ENCODE measurements at places on chromosomes 2 and 18.

DNA sequence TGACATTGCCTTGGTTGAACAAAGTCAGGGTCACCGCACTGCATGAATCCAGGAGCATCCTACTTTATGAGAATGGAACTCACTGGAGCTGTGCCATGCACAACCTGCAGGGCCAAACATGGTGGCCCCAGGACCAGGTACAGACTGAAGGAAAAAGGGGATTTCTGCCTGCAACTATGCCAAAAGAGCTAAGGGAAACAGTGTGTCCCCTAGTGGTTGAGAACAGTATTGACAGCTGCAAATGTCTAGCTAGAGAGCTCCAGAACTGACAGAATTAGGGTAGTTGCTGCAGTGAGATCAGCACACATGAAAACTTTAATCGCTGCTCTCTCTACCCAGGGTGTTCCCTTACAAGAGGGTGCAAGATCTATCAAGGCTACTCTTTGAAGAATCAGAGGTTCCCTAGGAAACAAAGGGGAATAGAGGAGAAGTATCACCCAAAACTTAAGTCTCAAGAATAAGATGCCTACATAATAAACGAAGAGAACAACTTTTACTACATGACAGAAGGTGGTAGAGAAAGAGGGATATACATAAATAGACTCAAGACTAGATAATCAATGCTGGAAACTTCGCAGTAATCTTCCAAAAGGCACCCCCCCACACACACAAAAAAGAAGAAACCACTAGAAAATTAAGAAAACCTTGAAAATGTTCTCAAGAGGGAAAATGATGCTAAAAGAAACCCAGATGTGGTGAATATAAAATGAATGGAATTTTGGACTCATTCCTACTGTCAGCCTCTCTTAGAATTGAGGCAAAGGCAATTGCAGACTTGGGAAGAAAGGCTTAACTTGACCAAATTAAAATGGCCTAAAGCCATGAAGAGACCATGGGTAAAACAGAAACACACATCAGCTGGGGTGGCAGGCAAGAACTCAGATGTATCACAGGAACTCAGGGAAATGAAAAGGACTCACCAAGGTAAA is 43.6 kb upstream of the IHH start:
- DNase-seq: no peak

GRCh38 chr2:24816884-24817283 is 23.7 kb downstream of the CENPO start:
- no peak for DNase-seq

DNA sequence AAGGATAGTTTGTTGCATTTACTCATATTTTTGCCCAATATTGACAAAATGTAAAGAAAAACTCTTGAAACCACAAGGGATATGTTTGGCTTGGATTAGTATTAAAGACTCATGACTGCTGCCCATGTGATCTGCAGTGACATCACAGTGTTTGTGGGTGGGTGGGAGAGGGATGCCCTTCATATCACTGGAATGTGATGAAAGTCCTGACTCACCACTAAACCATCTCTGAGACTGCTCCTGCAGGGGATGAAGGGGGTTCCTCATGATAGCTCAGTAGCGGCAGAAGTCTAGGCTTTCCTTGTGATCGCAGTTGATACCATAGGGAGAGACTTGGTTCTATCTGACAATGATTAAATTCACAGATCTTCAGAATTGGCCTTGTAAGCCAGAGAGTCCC is 451.2 kb downstream of the CNTNAP5 start:
- DNase-seq: no peak

GRCh38 chr2:70261501-70261900 is 3.6 kb downstream of the PCYOX1 start:
- no peak for DNase-seq

DNA sequence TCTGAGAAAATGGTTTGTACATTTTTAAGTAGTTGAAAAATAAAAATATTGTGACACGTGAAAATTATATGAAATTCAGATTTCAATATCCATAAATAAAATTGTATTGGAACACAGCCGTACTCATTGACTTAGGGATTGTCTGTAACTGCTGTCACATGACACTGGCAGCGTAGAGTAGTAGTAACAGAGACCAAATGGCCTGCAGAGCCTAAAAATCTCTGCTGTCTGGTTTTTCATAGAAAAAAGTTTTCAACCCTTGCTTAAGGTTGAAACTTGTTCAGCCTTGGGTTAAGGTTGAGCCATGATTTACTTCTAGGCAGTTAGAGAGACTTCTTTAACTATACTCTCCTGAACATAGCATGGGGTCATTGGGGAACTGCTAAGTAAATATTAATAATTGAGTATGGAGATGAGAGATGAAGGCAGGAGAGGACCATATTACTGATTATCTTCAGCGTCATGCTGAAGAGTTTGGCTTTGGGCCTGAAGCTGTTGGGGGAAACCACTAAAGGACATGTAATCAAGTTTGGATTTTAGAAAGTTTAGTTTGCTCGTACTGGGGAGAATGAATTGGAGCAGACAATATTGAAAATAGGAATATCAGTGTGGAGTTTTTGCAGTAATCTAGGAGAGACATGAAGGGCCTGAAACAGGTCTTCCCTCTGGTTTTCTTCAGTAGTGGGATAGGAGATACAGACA is 16.2 kb downstream of the EML4 start:
- no peak for DNase-seq

DNA sequence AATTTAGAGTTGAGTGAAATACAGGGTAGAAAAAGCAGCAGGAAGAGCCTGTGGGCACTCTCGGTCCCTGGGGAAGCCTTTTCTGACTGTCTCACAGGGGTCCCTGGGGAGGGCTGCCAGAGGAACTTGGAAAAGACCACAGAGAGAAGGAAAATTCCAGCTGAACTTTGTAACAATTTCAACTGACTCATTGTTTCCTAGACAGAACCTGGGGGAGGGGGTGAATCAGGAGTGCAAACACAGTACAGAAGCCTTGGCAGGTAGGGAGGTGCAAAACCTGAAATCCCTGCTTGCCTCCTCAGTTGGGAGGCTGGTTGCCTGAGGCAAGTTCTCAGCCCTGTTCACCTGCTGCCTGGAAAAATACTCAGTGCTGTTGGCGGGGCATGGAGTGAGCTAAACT is 106.8 kb downstream of the GRB14 start:
- no peak for DNase-seq

GRCh38 chr18:74255131-74255616 is 36.6 kb downstream of the CYB5A start:
- DNase-seq: no peak

DNA sequence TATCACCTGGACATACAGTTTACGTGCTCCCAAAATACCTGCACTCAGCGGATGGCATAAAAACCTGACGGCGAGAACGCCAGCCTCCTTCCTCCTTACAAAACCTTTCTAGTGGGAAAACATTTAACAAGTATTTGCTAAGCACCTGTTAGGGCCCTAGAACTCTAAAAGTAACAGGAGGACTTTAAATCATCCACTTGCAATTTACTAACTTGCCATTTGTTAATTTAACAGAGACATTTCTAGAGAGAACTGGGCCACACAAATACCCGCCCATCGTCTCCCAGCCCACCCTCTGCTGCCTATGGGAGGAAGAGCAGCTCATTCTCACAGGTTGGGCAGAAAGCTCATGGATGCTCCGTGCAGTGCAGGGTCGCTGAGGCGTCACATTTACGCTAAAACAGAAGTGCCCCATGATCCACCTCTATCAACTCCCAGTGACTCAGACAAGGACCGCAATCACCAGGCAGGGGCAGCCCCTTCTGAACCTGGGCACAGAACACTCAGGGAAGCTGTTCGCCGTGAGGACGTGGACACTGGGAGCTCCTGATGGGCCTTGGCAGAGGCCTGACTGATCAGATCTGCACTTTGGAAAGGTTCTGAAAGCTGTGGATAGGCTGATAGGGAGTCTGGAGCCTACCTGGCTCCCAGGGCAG is 106.9 kb downstream of the HDAC4 start:
- no peak for DNase-seq

DNA sequence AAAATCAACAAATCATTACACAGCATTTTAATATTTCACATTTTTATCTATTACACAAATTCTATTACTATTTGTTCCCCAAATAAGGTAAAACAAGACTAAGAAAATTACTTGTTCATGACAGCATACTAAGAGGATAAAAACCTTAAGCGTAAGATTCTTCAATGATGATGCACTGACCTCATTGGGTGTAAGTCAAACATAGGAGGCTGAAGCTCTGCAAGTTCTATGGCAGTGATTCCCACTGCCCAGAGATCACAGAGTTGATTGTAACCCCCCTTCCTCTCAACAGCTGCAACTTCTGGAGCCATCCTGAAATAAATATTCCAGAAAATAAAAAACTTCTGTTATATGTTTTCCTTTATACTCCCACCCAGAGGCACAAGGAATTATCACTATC is 82.2 kb upstream of the CDKL4 start:
- DNase-seq: no peak

- DNase-seq: no peak
Observed at GRCh38 chr18:49031511-49032188, 80.9 kb upstream of the SMAD7 start.

- no peak for DNase-seq
Observed at GRCh38 chr2:177385151-177385550, 7.4 kb upstream of the AGPS start.

GRCh38 chr18:42131066-42131929 is 176.3 kb downstream of the PIK3C3 start:
- DNase-seq: no peak
